Stimulated activated CD8-positive, alpha-beta memory T cell treated with anti-CD3 and anti-CD28 coated beads, Interleukin-4, amount 100 ng/mL, for 1 hour (primary cell): ENCODE measurements at places on chromosomes 3 and 15.

DNA sequence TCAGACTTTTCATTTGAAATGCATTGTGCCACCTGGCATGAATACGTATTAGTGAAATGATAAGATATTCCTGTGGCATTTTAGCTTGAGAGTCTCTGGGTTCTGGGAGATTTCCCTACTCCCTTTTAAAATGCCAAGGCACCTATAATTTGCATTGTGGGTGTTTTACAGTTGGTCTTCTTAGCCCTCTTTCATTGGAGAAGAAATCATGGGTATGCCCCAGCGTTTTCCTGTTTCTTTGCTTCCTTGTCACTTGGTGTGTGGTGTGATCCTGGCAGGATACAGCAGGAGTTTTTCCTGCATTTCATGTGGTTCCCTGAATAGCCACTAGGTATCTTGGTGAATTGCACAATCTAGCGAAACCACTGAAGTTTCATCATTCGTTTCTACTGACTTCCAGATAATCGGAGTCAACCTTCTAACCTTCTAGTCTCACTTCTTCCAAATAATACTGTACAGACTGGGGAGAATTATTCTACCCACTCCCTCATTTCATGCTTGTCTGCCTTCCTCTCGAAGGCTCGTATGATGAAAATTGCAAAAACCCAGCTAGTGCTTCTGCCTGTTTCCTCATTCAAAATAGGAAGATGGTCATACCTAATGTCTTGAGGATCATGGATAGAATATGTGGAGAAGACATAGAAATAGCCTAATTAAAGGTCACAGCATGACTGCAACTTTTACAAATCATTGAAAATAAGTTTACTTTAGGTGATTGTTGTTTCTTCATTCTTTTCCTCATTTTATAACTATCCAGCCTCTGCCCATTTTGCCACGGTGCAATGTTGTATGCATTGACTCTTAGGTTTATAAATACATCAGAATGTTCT is 2.6 kb downstream of the BHLHE40 start:
- no peak for DNase-seq

DNA sequence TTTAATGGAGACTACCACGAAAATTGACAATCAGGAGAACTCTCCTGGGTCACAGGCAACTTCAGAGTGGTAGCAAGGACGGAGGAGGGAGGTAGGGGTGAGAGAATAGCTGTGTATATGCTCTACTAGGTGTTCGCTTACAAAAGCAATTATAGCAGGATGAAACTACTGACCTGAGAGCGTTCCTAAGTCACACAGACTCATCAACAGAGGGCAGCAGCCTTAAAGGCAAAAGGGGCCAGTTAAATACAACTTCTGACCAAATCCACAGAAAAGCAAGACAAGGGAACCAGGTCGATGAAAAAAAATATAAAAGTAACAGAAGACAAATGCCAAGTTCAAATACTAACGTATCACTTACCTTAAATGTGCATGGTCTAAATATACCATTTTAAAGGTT is 894.6 kb downstream of the PLOD2 start:
- no peak for DNase-seq

- no peak for DNase-seq
Observed at GRCh38 chr3:80688814-80689213, 921.0 kb upstream of the ROBO1 start.

DNA sequence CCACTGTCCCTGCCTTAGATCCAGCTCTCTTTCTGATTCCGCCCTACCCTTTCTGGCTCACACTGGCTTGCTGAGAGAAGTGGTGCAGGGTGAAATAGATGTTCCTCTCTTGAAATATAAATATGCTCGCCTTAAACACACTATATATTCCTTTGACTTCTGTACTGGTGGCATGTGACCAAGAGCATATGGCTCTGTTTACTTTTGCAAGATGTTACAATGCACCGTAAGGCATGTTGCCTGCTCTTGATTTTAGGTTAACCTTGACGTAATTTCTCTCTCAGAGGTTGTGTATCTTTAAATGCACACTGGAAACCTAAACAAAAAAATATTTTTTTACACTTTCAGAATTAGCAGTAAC is 749 bp downstream of the RSRC1 start:
- no peak for DNase-seq

DNA sequence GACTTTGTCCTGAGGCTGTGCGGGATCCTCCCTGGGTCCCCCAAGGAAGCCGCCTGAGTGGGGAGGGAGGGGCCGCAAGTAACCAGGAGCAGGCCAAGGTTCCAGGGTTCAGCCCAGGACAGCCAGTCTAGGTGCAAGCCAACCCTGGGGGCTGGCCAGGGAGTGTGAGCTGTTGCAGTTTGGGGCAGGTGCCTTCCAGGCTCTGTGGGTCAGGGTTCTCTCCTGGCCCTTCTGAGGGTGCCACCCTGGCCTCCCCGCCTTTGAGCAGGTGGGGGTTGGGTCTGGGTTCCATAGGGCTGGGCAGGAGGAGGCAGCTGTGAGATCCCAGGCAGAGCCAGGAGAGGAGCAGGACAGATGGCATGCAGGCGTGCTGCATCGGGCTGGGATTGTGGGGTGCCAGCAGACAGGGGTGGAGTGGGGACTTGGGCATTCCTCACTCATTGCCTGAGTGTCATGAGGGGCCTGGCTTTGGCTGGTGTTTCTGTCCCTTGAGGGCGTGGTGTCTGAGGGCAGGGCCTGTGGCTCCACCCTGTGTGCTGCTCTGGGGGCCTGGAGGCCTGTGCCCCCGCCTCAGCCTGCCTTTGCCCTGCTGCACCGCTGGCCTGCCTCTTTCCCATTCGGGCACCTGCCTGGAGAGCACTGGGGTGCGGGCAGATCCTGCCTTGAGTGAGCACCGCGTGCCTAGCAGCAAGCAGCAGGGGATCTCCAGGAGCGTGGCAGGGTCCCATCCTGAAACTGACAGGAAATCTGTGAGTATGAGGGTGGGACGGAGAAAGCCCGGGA is 18.4 kb downstream of the KLF13 start:
- DNase-seq: no peak

DNA sequence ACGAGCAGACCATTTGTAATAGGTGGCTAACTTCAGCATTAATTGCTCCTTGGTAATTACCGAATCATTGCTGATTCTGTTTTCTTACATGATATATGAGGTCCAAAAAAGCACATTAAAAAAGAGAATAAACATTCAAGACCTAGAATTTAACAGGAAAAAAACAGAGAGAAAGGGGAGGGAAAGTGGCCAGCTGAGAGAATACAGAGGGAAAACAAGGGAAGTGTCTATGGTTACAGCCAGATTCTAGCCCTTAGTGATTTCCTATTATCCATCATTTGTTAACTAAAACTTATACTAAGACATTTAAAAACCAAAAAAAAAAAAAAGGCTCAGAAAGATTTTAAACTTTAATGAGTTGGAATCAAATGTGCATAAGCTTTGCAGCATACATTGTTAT is 168.7 kb downstream of the LRTM1 start:
- DNase-seq: no peak

DNA sequence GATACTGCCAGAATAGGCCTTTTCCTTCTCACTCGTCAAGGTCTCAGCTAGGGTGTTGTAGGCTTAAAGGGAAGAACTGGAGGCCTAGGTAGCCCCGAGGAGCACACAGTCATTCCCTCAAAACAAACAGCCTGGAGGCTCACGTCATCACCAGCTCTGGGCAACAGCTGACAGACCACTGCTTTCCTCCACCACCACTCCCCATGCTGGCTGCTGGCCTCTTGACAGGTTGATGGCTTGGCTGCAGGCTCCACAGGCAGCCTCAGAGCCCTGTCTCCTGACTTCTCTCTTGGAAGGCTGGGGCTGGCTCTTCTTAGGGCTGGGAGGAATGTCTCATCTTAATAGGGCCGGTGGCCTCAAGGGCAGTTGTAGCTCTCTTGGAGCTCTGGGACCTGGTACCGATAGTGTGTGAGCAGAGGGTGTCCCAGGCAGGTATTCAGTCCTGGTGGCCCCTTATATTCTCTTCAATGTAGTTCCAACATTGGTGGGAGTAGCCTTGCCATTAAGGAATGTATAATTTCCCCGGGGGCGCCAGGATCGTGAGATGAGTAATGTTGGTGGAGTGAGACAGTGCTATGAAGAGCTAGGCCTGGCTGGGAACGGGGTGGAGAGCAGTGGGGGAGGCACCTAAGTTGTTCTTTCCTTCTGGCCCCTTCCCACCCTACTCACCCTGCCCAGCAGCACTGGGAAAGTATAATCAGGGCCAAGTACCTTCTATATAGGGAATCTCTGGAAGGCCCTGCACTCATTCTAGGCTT is 6.1 kb upstream of the AP2M1 start:
- no peak for DNase-seq

DNA sequence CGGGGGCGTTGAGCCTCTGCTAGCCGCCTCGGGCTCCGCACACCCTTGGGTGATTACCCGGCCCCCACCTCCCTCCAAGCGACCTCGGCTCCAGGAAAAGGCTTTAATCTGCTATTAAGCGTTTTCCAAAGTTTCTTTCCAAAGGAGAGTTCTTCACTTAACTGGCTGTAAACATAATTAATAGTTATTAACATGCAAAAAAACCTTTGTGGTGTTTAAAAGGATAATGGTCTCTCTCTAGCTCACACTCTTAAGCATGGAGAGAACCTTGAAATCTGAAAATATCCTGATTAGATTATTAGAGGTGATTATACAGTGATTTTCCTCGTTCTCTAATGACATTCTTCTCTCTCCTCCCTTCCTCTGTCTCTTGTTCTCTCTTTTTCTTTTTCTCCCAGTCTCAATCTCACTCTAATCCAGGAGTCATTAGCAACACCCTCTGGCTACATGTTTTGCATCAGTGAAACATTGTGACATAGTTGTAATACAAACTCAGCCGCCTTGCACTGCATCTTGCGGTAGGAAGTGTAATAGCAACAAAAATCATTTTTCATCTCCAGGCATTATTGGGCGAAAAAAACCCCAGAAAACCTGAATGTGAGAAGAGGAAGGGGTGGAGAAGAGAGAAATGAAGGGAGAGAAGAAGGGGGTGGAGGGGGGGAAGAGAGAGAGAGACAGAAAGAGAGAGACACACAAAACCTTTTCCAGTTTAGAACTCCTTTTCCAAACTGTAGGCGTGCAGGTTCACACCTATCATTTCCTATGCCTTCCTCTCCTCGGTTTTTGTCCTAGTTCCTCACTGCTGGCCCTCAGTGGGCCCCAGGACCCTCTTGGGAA is 24.4 kb downstream of the NR2F2 start:
- no peak for DNase-seq

GRCh38 chr3:190601622-190602021 is 87.7 kb downstream of the IL1RAP start:
- DNase-seq: no peak
